ENCODE measurements at places on chromosomes 11 and 22.

GRCh38 chr22:40547729-40548143, 88.8 kb downstream of the MRTFA start:
- H3K27ac ChIP-seq: no peak overlapping the region
- H3K4me1 ChIP-seq: no peaks in the 10 kb centered on the region
- H3K36me3 ChIP-seq: no peaks in the 10 kb centered on the region
- no peaks in the 10 kb centered on the region for H3K27me3 ChIP-seq
- H3K4me3 ChIP-seq: no peak overlapping the region

GRCh38 chr11:1728301-1728700, 22.1 kb downstream of the IFITM10 start:
- H3K27me3 ChIP-seq: no peaks in the 10 kb centered on the region
- no peaks in the 10 kb centered on the region for H3K36me3 ChIP-seq
- H3K27ac ChIP-seq: no peak overlapping the region
- H3K4me3 ChIP-seq: no peak overlapping the region
- DNase-seq: no peak

GRCh38 chr22:46245511-46245910, 4.6 kb downstream of the CDPF1 start:
- H3K27me3 ChIP-seq: no peaks in the 10 kb centered on the region
- H3K36me3 ChIP-seq: no peaks in the 10 kb centered on the region
- peaks cover 13% of the 10 kb centered on the region for H3K4me1 ChIP-seq
- DNase-seq: no peak
- no peak overlapping the region for H3K27ac ChIP-seq
- H3K4me3 ChIP-seq: no peak overlapping the region

- H3K27ac ChIP-seq: peak overlapping the region; percentile 47
- no peaks in the 10 kb centered on the region for H3K36me3 ChIP-seq
- H3K27me3 ChIP-seq: no peaks in the 10 kb centered on the region
- peaks cover 38% of the 10 kb centered on the region for H3K4me1 ChIP-seq
- peak; percentile 59 for DNase-seq
Observed at GRCh38 chr11:925158-925495, 543 bp upstream of the AP2A2 start.

DNA sequence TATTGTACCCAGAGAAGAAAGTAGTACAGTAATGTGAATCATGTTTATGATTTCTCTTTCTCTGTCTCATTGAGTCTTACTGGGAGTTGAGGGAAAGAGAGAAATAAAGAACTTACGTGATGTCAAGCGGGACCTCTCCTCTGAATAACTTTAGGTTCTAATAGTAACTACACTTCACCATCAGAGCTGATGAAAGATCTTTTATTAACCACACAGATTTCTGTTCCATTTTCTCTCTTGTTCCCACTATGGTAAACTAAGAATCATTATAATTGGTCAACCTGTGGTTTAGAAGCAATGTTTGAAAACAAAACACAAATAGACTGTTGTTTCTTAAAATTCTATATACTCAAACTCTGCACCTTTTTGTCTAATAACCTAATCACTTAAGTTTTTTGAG, 142.3 kb downstream of the ELP4 start:
- no peaks in the 10 kb centered on the region for H3K36me3 ChIP-seq
- H3K27me3 ChIP-seq: no peaks in the 10 kb centered on the region
- DNase-seq: no peak
- no peak overlapping the region for H3K4me3 ChIP-seq

DNA sequence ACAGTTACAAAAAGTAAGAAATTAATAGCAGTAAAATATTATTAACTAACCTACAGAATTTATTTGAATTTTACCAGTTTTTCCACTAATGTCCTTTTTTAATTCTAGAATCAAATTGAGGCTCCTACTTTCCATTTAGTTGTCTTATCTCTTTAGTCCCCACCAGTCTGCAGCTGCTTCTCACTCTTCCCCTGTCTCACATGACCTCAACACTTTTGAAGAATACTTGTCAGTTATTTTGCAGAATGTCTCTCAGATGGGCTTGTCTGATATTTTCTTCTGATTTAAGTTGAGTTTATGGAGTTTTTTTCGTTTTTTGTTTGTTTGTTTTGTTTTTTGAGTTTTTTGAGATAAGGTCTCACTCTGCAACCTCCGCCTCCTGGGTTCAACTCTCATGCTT, 74.3 kb upstream of the ADORA2A start:
- H3K4me3 ChIP-seq: no peak overlapping the region
- H3K27ac ChIP-seq: no peak overlapping the region
- no peaks in the 10 kb centered on the region for H3K27me3 ChIP-seq

- H3K27me3 ChIP-seq: no peaks in the 10 kb centered on the region
- H3K4me3 ChIP-seq: no peak overlapping the region
- H3K27ac ChIP-seq: no peak overlapping the region
- DNase-seq: no peak
Observed at GRCh38 chr11:79514695-79515094, 73.9 kb upstream of the TENM4 start.

GRCh38 chr11:29300420-29300819, 716.4 kb downstream of the KCNA4 start:
- DNase-seq: no peak
- no peaks in the 10 kb centered on the region for H3K36me3 ChIP-seq
- no peak overlapping the region for H3K27ac ChIP-seq

GRCh38 chr11:29040489-29040888, 932.3 kb downstream of the METTL15 start:
- H3K4me1 ChIP-seq: no peaks in the 10 kb centered on the region
- no peaks in the 10 kb centered on the region for H3K36me3 ChIP-seq
- no peak overlapping the region for H3K27ac ChIP-seq

DNA sequence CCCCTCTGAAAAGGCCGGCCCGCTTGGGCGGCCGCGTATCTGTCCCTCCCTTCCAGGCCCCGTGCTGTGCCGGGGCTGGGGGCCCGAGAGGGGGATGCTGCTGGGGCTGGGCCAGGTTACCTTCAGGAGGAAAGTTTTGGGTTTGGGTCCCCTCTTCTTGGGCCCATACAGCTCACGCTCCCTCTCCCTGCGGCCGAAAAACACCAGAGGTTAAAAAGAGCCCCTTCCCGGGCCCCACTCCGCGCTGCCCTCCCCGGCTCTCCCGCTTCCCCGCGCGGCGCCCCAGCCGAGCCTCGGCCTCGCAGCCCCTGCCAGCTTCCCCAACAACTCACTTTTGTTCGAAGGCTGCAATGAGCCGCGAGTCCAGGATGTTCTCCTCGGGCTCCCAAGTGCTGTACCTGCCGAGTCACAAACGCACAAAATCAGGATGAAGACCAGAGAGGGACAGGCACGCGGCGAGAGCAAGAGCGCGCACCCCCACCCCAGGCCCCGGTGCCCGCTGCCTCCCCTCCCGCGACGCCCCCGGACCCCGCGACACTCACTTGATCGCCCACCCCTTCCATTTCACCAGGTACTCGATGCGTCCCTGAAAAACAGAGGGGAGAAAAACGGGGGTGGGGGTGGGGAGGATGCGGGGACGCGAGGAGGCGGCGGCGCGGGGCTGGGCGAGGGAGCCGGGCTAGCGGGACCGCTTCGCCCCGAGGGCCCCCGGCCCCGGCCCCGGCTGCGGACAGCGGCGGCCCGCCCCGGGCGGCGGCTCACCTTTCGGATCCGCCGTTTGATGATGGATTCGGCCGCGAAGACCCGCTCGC, 450 bp downstream of the CBX6 start:
- H3K27me3 ChIP-seq: no peaks in the 10 kb centered on the region
- H3K27ac ChIP-seq: peak overlapping the region; percentile 45
- peaks cover 5% of the 10 kb centered on the region for H3K36me3 ChIP-seq
- peak overlapping the region; percentile 50 for H3K4me3 ChIP-seq

DNA sequence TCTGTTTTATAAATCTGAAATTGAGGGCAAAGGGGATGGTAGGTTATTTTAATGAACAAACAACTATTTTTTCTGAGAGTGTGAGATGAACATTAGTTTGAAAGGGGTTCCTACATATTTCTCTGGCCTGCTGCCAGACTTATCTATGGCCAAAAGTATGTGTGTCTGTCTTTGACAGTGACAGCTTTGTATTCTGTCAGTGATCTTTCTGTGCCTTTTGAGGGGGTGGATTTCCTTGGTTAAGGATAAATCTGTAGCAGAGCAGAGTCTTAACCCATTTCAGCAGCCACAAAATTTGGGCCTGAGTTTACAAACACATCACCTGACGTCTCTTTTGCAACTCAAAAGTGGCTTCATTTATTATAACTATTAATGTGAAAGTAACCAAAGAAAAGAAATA, 30.9 kb downstream of the ZFTA start:
- H3K4me3 ChIP-seq: no peak overlapping the region
- no peaks in the 10 kb centered on the region for H3K4me1 ChIP-seq
- H3K27ac ChIP-seq: no peak overlapping the region
- H3K27me3 ChIP-seq: no peaks in the 10 kb centered on the region
- H3K36me3 ChIP-seq: no peaks in the 10 kb centered on the region

DNA sequence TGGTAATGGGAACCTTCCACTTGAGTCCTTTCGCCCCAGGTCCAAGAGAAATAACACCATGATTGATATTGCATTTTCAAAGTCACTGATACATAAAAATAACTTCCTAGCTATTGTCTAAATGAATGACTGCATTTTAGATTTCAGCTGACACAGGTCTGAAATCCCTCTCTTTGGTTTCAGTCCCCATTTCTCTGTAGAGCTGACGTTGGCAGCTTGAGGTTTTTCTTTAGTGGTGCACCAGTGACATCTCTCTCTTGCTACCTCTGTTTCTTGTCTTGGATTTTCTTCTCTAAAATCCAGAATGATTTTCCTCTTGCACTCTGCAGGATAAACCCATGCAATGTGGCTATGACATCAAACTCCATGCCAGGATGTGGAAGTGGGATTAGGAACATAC, 31.7 kb upstream of the SORL1 start:
- H3K4me1 ChIP-seq: peaks cover 66% of the 10 kb centered on the region
- no peaks in the 10 kb centered on the region for H3K36me3 ChIP-seq
- peak; percentile 26 for DNase-seq

DNA sequence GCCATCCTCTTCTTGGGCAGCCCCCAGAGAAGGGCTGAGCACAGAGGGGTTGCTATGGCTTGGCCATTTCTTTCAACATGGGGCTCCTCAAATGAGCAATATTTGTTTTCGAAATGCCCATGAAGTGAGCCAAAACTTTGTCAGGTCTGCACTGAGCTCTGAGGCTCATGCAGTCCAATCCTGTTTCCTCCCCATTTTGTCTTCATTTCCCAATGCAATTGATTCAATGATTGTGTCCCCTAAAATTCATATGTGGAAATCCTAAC, 60.6 kb upstream of the CD44 start:
- no peaks in the 10 kb centered on the region for H3K36me3 ChIP-seq
- no peak overlapping the region for H3K4me3 ChIP-seq
- peaks cover 75% of the 10 kb centered on the region for H3K4me1 ChIP-seq
- H3K27me3 ChIP-seq: no peaks in the 10 kb centered on the region
- H3K27ac ChIP-seq: no peak overlapping the region

DNA sequence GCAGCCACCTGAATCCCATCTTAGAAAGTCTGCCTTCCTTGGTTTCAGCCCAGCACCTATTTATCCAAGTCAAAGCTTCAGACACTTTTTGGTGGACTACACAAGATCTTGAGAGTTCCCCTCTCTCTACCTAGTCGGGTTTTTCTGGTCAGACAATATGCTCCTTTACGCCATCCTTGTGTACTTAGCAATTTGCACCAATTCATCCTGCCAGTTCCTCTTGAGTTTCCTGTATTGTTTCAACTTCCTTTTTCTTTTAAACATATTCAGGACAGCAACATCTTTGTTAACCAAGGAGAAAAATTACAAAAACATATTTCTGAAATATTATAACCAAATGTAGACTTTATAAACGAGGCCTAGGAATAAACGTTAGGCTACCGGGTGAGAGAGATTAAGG, 368.2 kb upstream of the CADM1 start:
- no peaks in the 10 kb centered on the region for H3K36me3 ChIP-seq
- no peaks in the 10 kb centered on the region for H3K4me1 ChIP-seq
- no peak overlapping the region for H3K4me3 ChIP-seq
- no peak overlapping the region for H3K27ac ChIP-seq

DNA sequence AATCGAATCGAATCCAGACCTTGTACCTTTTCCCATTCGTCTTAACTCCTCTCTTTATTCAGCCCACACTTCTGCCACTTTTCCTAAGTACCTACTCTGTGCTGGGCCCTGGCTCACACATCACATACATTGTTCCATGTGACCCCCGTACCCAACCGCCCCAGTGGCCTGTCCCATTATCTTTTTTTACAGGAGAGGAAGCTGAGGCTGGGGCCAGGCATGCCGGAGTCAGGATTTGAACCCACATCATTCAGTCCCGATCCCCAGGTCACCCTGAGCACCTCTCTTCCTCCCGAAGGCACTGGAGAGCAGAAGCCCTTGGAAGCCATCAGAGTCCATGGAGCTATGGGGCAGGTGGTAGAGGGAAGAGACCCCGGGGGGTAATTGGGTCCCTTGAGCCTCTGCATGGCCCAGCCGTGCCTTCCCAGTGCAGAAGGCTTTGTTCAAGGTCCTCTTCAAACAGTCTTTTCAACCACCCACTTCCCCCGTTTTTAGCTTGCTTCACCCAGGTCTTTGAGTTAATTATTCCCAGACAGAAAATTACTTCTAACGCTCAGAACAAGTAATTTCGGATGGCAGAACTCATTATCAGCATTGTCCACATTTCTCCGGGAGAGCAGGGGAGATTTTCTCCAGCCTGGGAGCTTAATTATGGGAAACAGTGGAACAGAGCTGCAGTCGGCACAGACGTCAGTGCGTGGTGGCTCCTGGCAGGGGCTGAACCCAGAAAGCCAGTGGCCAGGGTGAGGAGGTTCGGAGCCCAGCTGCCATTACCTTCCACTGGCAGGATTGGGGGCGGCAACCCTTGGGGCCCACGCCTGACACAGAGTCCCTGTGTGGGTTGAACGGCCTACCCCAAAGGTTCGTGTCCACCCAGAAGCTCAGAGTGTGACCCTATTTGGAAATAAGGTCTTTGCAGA, 82.4 kb upstream of the RTL6 start:
- no peaks in the 10 kb centered on the region for H3K4me1 ChIP-seq
- H3K36me3 ChIP-seq: no peaks in the 10 kb centered on the region
- no peak overlapping the region for H3K4me3 ChIP-seq
- H3K27ac ChIP-seq: no peak overlapping the region
- no peak for DNase-seq
- H3K27me3 ChIP-seq: no peaks in the 10 kb centered on the region

GRCh38 chr11:10459029-10459970, 4.2 kb downstream of the AMPD3 start:
- no peaks in the 10 kb centered on the region for H3K27me3 ChIP-seq
- H3K27ac ChIP-seq: peak overlapping the region; percentile 40
- peaks cover 47% of the 10 kb centered on the region for H3K4me1 ChIP-seq
- H3K36me3 ChIP-seq: peaks cover 28% of the 10 kb centered on the region

DNA sequence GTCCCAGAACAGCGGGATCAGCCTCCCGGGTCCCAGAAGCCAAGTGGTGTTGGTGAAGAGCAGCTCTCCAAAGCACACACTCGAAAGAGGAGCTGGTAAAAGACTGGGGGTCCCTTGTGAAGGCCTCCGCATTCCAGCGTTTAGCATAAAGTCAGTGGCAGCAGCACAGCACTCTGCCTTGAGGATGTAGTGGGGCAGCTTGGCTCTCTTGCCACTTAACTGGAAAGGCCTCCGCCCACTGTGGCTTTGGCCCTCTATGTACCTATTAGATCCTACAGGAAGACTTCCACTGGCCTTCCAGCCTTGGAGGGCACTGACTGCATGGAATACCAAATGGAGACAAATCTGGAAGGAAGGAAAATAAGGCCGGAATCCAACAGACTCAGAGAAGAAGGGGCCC, 1455.3 kb downstream of the BRD1 start:
- no peaks in the 10 kb centered on the region for H3K36me3 ChIP-seq
- H3K4me1 ChIP-seq: no peaks in the 10 kb centered on the region
- H3K27me3 ChIP-seq: no peaks in the 10 kb centered on the region
- no peak overlapping the region for H3K4me3 ChIP-seq
- no peak for DNase-seq

- H3K4me3 ChIP-seq: no peak overlapping the region
- peaks cover 2% of the 10 kb centered on the region for H3K27me3 ChIP-seq
- H3K36me3 ChIP-seq: no peaks in the 10 kb centered on the region
- H3K4me1 ChIP-seq: no peaks in the 10 kb centered on the region
Observed at GRCh38 chr22:41043722-41044121, 48.7 kb upstream of the EP300 start.

Measured in CD8-positive, alpha-beta memory T cell (primary cell).